A549 treated with RU486 at 1 μM for 4 hours (cell line): ENCODE measurements at places on chromosomes 4 and X. TPM values are rescaled to one million over a fixed set of nuclear protein-coding genes. Genes with fewer than 3 reads are reported as not detected.

The TKTL1 gene
- not detected in 5 replicates for total RNA-seq

The SMARCA1 gene
- total RNA-seq, result 26.9 to 59.2 TPM (median 46.6 TPM) in 5 replicates

The NPY2R gene
- 0.05 to 0.09 TPM (median 0.05 TPM) in 3 of 5 replicates, not detected in the others for total RNA-seq

The ASB5 gene
- total RNA-seq, result 0.05 to 0.07 TPM in 2 of 5 replicates, not detected in the others

The NAP1L5 gene
- 1.5 to 2.3 TPM (median 1.9 TPM) in 5 replicates for total RNA-seq

The MAGEA1 gene
- 0.15 TPM in 1 of 5 replicates, not detected in the others for total RNA-seq

The COL25A1 gene
- total RNA-seq, result not detected in 5 replicates

The MGARP gene
- 0.30 to 1.1 TPM (median 0.90 TPM) in 5 replicates for total RNA-seq
